Aorta (tissue), 5 donors: ENCODE measurements at places on chromosomes 6 and 20. TPM values are rescaled to one million over a fixed set of nuclear protein-coding genes. Genes with fewer than 3 reads are reported as not detected.

The ABT1 gene
- total RNA-seq = 10.7 TPM

DNA sequence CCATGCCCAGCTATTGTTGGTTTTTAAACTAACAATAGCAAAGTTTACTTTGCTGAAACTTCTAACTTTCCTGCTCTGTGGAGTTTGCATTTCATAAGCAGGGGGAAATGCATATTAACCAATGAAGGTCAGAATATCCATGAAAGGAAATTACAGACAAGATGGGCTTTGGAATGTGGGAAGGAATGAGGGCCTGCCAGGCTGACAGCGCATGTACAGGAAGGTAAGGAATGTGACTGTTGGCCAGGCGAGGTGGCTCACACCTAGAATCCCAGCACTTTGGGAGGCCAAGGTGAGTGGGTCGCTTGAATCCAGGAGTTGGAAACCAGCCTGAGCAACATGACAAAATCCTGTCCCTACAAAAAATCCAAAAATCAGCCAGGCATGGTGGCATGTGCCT, 49.6 kb downstream of the CDK5RAP1 start:
- no peak overlapping the region for H3K4me3 ChIP-seq
- H3K4me1 ChIP-seq = no peaks in the 10 kb centered on the region
- no peaks in the 10 kb centered on the region for H3K27me3 ChIP-seq
- H3K27ac ChIP-seq = no peak overlapping the region
- no peaks in the 10 kb centered on the region for H3K36me3 ChIP-seq

DNA sequence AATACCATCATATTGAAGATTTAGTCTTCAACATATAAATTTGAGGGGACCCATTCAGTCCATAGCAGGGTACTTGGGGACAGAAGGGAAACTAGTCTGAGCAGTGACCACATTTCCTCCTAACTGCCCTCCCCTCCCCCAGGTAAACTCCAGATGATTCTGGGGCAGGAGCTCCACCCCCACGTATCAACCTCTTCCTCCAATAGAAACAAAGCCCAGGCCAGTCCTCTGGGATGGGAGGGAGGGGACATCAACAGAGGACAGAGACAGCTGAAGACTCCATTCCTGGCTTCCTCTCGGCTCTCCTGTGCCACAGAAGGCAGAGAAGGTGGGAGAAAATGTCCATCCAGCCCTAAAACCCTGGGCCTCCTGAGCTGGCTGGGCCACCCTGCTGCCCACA, 85.0 kb upstream of the TOP1 start:
- H3K4me1 ChIP-seq = no peaks in the 10 kb centered on the region
- H3K27me3 ChIP-seq = no peaks in the 10 kb centered on the region
- no peak overlapping the region for H3K4me3 ChIP-seq
- H3K36me3 ChIP-seq = no peaks in the 10 kb centered on the region
- DNase-seq = no peak

DNA sequence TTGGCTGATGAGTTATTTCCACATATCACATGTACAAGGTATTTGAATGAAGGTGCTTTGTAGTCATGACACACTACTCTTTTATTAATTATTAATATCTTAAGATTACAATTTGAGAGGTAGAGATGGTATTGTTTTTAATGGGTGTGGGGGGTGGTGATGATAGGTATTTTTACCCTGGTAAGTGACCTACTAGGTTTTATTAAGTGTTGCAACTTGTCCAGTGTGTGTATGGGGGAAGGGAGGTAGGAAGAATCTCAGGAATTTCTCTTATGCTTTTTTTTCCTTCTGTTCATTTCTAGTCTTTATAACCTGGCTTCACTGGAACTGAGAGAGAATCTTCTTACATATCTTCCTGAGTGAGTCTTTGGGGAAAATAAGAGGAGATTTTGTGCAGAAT, 101.4 kb downstream of the LRRC1 start:
- H3K27ac ChIP-seq = no peak overlapping the region
- no peaks in the 10 kb centered on the region for H3K36me3 ChIP-seq
- DNase-seq = no peak
- H3K4me1 ChIP-seq = peaks cover 7% of the 10 kb centered on the region

- DNase-seq = no peak
- H3K36me3 ChIP-seq = no peaks in the 10 kb centered on the region
- H3K27ac ChIP-seq = no peak overlapping the region
- H3K4me3 ChIP-seq = no peak overlapping the region
- H3K4me1 ChIP-seq = no peaks in the 10 kb centered on the region
These were observed 15.0 kb upstream of the CSE1L start for GRCh38 chr20:49030954-49031619.

The RSPH9 gene
- total RNA-seq = 0.75 TPM

GRCh38 chr6:111487661-111488060, 4.6 kb upstream of the REV3L start:
- no peaks in the 10 kb centered on the region for H3K36me3 ChIP-seq
- H3K27ac ChIP-seq = no peak overlapping the region
- no peaks in the 10 kb centered on the region for H3K27me3 ChIP-seq
- no peak for DNase-seq
- H3K4me1 ChIP-seq = no peaks in the 10 kb centered on the region

- H3K27ac ChIP-seq = no peak overlapping the region
- no peaks in the 10 kb centered on the region for H3K36me3 ChIP-seq
- DNase-seq = no peak
- no peaks in the 10 kb centered on the region for H3K27me3 ChIP-seq
- H3K4me1 ChIP-seq = no peaks in the 10 kb centered on the region
- H3K4me3 ChIP-seq = no peak overlapping the region
These were observed 611.5 kb upstream of the IMPG1 start for GRCh38 chr6:76683985-76684384.

DNA sequence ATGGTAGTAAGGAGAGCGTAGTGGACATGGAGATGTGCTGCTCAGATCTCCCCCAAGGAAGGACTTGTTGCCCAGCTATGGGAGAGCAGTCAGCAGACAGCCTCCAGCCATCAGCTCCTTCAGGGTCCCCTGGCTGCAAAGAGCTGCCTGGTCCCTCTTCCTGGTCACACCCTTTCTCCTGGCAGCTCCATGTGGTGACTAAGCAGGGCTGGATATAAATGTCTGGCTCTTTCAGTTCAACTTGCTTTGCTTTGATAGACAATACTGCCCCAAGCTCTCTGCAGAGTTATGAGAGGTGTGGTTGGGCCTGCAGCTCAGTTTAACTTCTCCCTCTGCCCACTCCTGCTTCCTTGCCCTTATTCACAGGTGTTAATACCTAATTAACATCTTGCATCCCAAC, 64.1 kb upstream of the DDR1 start:
- no peak overlapping the region for H3K4me3 ChIP-seq
- DNase-seq = peak; percentile 79
- H3K27ac ChIP-seq = no peak overlapping the region
- no peaks in the 10 kb centered on the region for H3K36me3 ChIP-seq
- H3K4me1 ChIP-seq = no peaks in the 10 kb centered on the region
- H3K27me3 ChIP-seq = no peaks in the 10 kb centered on the region

DNA sequence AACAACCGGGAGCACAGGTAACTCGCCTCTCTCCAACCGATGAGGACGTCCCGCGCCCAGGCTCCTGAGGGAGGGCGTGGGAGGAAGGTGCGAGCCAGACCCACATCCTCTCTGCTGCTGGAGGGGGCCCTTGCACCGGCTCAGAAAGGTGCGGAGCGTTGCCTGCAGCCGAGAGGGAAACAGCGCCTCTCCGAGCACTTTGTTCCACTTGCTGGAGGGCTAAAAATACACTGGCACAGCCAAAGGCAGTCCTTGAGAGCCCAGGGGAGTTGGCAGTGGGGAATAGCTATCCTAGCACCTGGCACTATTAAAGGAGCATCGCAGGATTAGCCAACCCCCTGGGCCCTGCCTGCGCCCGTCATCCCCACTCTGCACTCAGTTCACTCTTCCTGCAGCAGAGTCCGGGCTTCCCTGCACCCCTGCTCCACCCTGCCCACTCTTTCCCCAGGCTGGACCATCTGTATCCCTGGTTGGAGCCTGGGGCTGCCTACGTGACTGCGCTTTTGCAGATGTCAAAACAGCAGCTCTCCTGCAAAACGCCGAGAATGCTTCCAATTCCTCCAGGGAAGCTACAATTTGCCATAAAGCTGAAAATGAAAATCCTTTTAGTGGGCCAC, 108.9 kb downstream of the SNX5 start:
- no peak overlapping the region for H3K4me3 ChIP-seq
- no peaks in the 10 kb centered on the region for H3K4me1 ChIP-seq

The PNLDC1 gene
- total RNA-seq = 0.26 TPM

DNA sequence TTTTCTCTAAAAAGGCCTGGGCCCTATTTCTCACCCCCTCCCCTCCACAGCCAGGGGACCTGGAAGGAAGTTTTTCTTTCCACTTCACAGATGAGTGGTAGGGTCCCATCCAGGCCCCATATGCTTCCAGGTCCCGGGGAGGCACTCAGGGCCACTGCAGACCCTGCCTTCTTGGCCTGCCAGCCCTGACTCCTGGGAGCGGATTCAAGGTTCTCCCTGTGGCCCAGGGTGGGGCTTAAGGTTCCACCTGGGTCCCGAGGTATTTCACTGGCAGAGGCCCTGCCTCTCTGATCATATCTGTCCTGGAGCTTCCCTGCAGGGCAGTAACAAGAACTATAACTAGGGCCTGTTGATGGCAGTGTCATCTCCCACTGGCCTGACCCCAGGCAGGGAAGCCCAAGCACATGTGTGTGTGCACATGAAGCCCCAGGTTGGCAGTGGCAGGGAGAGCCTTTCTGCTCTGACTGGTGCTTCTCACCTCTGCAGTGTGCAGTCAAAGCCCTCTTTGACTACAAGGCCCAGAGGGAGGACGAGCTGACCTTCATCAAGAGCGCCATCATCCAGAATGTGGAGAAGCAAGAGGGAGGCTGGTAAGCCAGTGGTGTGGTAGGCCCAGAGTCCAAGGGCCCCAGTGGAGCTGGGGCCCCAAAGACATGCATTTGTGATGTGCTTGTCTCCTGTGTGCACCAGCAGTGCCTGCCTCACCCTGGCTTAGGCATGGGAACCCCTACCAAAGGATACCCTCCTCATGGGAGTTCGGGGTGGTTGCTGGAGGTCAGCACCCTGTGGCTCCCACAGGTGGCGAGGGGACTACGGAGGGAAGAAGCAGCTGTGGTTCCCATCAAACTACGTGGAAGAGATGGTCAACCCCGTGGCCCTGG, 31.2 kb downstream of the PLCG1 start:
- no peak overlapping the region for H3K27ac ChIP-seq
- no peaks in the 10 kb centered on the region for H3K27me3 ChIP-seq
- no peak overlapping the region for H3K4me3 ChIP-seq
- H3K36me3 ChIP-seq = no peaks in the 10 kb centered on the region
- H3K4me1 ChIP-seq = no peaks in the 10 kb centered on the region
- peak; percentile 69 for DNase-seq

DNA sequence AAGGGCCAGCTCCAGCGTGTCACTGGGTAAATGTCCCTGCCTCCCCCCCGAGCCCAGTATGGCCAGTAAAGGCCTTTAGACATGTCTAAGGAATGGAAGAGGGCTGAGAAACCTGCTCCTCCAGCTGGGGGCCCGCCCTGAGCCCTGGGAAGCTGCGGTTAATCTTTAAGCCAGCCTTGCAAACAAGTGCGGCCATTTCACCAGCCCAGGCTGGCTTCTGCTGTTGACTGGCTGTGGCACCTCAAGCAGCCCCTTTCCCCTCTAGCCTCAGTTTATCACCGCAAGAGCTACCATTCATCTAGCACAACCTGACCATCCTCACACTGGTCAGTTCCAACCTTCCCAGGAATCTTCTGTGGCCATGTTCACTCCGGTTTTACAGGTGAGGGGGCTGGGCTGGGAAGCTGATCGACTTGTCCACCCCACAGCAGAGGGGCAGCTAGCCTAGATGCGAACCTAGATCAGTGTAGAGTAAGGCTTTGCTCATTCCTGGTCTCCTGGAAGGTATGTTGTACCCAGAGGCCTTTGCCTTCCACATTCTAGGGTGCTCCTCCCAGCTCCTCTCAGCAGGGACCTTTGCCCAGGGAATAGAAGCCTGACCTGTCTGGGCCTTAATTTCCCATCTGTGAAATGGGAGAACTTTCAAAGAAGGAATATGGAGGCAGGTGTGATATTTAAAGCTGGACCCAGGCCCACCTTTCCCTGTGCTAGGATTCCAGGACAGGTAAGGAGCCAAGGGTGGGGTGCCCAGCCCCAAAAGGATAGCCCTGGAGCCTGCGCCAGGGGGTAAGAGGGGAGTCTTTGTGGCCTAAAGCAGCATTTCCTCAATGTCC, 1.2 kb upstream of the SRC start:
- no peak for DNase-seq
- no peaks in the 10 kb centered on the region for H3K27me3 ChIP-seq

GRCh38 chr6:150115769-150116168, 27.1 kb upstream of the PPP1R14C start:
- no peak overlapping the region for H3K27ac ChIP-seq
- no peaks in the 10 kb centered on the region for H3K4me1 ChIP-seq
- no peak overlapping the region for H3K4me3 ChIP-seq
- DNase-seq = no peak

DNA sequence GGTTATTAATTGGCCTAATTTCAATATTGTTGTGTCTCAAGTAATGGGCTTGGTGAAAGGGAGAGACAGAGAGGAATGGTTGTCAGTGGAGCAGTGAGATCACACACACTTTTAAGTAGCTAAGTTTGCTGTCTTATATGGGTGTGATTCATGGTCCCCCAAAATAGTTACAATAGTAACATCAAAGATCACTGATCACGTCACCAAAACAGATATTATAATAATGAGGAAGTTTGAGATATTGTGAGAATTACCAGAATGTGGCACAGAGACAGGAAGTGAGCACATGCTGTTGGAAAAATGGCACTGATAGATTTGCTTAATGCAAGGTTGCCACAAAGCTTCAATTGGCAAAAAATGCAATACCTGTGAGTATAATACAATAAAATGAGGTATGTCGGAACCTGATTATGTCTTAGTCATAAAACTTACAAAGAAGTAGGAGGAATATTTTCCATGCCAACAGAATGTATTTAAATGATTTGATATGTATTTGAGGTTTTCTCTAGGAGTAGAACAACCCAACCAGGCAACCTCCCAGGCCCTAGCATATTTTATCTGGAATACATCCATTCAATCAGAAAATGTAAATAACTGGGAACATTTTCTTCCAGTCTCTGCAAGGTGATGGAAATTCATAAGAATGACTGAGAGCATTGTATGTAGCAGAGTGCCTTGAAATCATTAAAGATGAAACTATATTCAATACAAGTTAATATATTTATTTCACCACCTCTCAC, 167.8 kb downstream of the CARMIL1 start:
- no peaks in the 10 kb centered on the region for H3K27me3 ChIP-seq
- no peak overlapping the region for H3K27ac ChIP-seq
- no peaks in the 10 kb centered on the region for H3K36me3 ChIP-seq

GRCh38 chr6:110710115-110710514, 105.2 kb downstream of the CDK19 start:
- H3K4me3 ChIP-seq = no peak overlapping the region
- no peak for DNase-seq
- H3K36me3 ChIP-seq = no peaks in the 10 kb centered on the region
- H3K27me3 ChIP-seq = no peaks in the 10 kb centered on the region
- no peak overlapping the region for H3K27ac ChIP-seq

DNA sequence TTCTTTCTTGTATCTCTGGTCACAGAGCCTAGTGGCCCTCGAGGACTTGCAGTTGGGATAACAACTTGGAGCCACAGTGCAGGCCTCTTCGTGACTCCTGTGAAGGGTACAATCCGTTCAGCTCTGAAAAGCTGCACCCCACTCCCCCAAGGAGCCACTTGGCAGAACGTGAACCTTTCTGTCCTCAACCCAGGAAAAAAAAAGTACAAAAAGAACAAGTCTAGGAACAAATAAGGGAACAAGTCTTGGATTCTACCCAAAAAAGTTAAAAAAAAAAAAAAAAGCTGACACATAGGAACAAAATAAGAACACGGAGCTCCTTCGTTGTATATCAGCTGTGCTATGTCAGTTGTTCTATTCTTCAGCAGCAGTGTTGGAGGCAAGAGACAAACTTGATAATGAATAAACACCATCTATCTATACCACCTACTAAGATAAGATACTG, 77.9 kb upstream of the TULP1 start:
- H3K27me3 ChIP-seq = no peaks in the 10 kb centered on the region
- no peak overlapping the region for H3K4me3 ChIP-seq
- no peak for DNase-seq
- peak overlapping the region; percentile 80 for H3K27ac ChIP-seq
